ENCODE measurements at places on chromosomes 1 and 21. TPM values are rescaled to one million over a fixed set of nuclear protein-coding genes. Genes with fewer than 3 reads are reported as not detected.

DNA sequence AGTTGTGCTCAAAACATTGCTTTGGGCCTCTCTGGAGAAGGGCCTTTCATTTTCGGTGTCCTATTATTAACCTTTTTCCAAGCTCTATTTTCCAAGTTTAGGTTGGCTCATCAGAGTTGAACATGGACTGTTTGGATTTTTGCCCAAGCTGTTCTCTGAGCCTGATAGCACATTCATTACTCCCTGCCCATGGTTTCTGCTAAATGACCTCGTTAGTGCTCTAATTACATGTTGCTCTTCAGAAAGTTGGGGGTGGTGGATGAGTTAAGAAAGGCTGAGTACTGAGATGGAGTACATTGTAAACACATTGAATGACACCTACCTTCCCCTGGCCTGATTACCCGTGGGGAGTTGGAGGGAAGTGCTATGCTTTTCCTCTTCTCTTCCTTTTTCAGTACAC, 38.9 kb downstream of the LMO4 start:
- peaks cover 27% of the 10 kb centered on the region for H3K4me1 ChIP-seq
- no peak overlapping the region for H3K4me3 ChIP-seq
- H3K36me3 ChIP-seq = peaks cover 25% of the 10 kb centered on the region
- H3K27ac ChIP-seq = peak overlapping the region; percentile 29
- DNase-seq = no peak

The LAX1 gene
- total RNA-seq = not detected

DNA sequence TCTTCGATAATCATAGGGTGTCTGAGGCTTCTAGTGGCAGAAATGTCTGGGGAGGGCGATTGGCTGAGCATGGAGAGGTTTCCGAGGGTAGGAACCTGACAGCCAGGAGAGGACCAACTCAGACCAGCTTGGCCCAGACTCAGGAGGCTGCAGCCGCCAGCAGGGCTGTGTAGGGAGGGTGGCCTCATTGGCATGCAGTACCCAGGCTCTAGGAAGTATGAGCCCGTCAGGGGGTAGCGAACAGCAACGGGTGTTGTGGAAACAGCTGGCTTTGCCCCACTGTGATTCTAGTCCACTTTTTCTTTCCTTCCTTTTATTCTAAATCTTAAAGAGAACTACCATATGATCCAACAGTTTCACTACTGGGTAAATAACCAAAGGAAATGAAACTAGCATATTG, 103.3 kb downstream of the DIRAS3 start:
- H3K4me1 ChIP-seq = peaks cover 12% of the 10 kb centered on the region
- H3K27me3 ChIP-seq = no peaks in the 10 kb centered on the region
- H3K27ac ChIP-seq = no peak overlapping the region
- no peak overlapping the region for H3K4me3 ChIP-seq
- no peak for DNase-seq

- H3K27ac ChIP-seq = no peak overlapping the region
- no peak for DNase-seq
- no peak overlapping the region for H3K4me3 ChIP-seq
- peaks cover 9% of the 10 kb centered on the region for H3K36me3 ChIP-seq
Measured at GRCh38 chr1:233868461-233868860, 36.0 kb upstream of the SLC35F3 start.

The UQCRHL gene
- total RNA-seq = 2.7 TPM

The ASTN1 gene
- 21.8 TPM for total RNA-seq

DNA sequence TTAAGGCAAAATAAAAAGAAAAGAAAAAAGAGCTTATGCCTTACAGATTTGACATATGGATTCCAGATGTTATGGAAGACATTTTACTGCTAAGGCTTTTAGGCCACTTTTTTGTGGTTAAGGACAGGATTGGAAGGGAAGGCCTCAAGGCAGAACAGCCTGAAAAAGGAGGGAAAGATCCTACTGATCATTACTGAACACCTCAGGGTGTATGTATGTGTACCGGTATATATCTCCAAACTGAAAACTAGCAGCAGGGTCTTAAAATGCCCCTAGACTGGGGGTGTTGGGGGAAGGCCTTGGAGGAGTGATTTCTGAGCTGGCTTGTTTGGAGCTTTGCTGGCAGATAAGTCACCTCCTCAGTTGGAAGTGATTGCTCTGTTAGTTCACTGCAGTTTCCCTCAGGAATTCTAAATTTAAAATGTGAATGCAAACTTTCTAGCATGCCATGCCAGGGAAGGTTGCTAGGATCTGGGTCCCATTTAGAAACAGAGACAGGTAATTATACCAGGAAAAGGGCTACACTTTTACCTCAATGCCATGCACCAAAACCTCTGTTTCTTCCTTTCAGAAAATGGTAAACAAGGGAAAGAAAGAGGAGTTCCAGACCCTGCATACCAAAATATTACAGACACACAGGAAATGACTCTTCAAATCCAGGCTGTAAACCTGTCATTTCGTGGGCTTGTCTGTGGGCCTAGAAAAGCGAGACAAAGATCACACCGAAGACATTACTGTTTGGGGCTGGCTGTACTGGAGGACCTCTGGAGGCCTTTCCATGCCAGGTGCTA, 15.0 kb downstream of the C1orf52 start:
- H3K27me3 ChIP-seq = no peaks in the 10 kb centered on the region
- no peak overlapping the region for H3K4me3 ChIP-seq
- DNase-seq = no peak
- H3K27ac ChIP-seq = peak overlapping the region; percentile 64
- H3K36me3 ChIP-seq = peaks cover 6% of the 10 kb centered on the region
- H3K4me1 ChIP-seq = no peaks in the 10 kb centered on the region

The RUSC1 gene
- total RNA-seq = 55.2 TPM

DNA sequence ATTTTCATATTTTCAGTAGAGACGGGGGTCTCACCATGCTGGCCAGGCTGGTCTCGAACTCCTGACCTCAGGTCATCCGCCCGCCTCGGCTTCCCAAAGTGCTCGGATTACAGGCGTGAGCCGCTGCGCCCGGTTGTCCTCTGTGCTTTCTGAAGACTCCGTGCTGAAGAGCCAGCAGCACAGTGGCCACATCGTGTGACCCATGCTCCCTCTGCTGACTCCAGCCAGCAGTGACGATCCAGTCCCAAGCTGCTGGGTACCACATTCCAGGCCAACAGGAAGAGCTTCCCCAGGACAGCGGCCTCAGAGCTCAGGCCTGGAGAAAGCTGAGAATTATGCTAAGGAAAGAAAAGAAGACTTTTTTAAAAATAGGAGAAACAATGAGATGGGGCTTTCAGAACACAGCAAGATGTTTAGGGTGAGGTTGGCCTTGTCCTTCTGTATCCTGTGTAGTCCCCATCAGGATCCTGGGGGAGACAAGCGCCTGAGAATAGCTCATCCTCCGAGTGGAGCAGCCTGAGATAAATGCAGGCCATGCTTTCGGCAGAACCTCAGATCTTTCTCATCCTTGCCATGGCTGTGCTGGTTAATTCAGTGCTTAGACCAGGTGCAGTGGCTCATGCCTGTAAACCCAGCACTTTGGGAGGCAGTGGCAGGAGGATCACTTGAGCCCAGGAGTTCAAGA, 207.1 kb downstream of the SLC35F3 start:
- H3K4me1 ChIP-seq = peaks cover 22% of the 10 kb centered on the region
- no peak overlapping the region for H3K4me3 ChIP-seq
- H3K36me3 ChIP-seq = no peaks in the 10 kb centered on the region
- peak; percentile 31 for DNase-seq
- H3K27ac ChIP-seq = no peak overlapping the region

GRCh38 chr1:175252561-175252960, 60.0 kb upstream of the KIAA0040 start:
- no peaks in the 10 kb centered on the region for H3K27me3 ChIP-seq
- no peaks in the 10 kb centered on the region for H3K36me3 ChIP-seq
- H3K27ac ChIP-seq = no peak overlapping the region
- DNase-seq = no peak

GRCh38 chr1:247295274-247295684, 36.4 kb downstream of the ZNF496 start:
- H3K4me1 ChIP-seq = peaks cover 13% of the 10 kb centered on the region
- H3K4me3 ChIP-seq = peak overlapping the region; percentile 6
- no peak overlapping the region for H3K27ac ChIP-seq
- no peak for DNase-seq
- H3K27me3 ChIP-seq = peaks cover 5% of the 10 kb centered on the region

DNA sequence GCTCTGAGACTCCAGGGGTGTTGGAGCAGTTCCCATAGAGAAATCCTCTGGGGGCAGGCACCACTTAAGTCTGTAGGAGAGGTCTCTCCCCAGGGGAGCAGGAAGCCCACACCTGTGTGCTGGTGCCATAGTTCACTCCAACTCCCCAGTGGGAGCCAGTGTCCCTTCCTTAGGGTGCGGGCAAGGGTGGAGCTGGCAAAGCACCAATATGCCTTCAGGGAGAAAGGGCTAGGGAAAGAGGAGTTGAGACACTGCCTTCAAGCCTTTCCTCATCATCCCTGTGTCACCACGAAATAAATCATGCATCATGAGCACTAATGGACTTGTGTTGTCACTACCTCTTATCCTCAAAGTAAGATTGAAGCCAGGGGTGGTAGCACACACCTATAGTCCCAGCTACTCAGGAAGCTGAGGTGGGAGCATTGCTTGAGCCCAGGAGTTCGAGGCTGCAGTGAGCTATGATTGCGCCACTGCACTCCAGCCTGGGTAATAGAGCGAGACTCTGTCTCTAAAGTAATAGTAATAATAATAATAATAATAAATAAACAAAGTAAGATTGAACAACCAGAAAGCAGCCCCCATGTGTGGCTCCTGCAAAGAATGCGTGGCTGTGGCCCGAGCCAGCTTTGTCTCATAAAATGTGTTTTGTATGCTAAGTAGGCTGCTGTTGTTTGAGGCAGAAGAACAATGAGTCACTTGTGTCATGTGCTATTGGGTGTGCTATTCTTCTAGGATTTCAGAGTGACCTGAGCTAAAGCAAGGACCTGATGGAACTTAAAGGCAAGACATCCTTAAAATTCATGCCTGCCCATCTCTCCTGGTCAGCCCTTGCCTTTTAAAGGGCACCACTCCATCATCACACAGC, 6.7 kb upstream of the TIE1 start:
- H3K36me3 ChIP-seq = no peaks in the 10 kb centered on the region
- DNase-seq = no peak
- H3K27me3 ChIP-seq = no peaks in the 10 kb centered on the region
- peaks cover 32% of the 10 kb centered on the region for H3K4me1 ChIP-seq
- no peak overlapping the region for H3K4me3 ChIP-seq

DNA sequence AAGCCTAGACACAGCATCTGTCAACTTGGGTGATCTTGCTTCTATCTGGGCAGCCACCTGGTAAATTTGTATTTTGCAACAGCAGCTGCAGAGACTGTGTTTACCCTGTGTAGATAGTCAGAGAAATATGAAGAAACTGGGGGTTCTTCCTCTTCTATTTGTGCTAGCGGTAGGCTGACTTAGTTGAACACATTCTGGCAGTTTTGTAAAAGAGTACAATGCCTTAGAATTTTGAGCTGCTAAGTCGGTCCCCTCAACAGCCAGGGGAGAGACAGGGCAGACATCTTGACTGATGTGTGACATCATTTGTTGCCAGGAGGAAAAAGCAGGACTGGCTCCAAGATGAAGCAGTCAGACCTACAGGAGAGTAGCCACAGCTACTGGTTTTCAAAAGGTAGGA, 53.7 kb downstream of the KCNJ6 start:
- H3K36me3 ChIP-seq = peaks cover 3% of the 10 kb centered on the region
- H3K27me3 ChIP-seq = no peaks in the 10 kb centered on the region
- peaks cover 6% of the 10 kb centered on the region for H3K4me1 ChIP-seq
- no peak for DNase-seq
- no peak overlapping the region for H3K4me3 ChIP-seq
- H3K27ac ChIP-seq = peak overlapping the region; percentile 14

DNA sequence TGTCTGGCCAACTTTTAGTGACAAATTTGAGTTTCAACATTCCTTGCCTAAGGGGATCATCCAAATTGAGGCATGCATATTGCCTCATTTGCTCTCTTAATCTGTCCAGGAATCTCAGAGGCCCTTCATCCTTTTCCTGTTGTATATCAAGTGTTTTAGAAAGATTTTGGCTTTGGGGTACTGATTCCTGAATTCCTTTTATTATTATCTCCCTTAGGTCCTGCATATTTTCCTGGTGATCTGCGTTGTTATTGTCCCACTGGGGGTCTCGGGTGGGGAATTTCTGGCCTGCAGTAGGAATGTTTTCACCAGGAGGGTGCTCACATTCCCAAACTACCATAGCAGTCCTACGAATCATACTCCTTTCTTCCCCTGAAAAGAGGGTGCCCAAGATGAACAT, 4.4 kb upstream of the AADACL3 start:
- H3K36me3 ChIP-seq = no peaks in the 10 kb centered on the region
- H3K4me1 ChIP-seq = peaks cover 13% of the 10 kb centered on the region
- DNase-seq = no peak
- peaks cover 4% of the 10 kb centered on the region for H3K27me3 ChIP-seq

The KIAA0319L gene
- 55.9 TPM for total RNA-seq

The AMPD1 gene
- total RNA-seq = not detected

GRCh38 chr1:119631433-119632102, 16.5 kb downstream of the ZNF697 start:
- no peak overlapping the region for H3K4me3 ChIP-seq
- H3K36me3 ChIP-seq = peaks cover 5% of the 10 kb centered on the region
- no peaks in the 10 kb centered on the region for H3K27me3 ChIP-seq
- H3K4me1 ChIP-seq = peaks cover 31% of the 10 kb centered on the region
- no peak for DNase-seq

All from neural crest cell (in vitro differentiated cells).